Dermis microvascular lymphatic vessel endothelial cell (primary cell): ENCODE measurements at places on chromosomes 16 and 17. TPM values are rescaled to one million over a fixed set of nuclear protein-coding genes. Genes with fewer than 3 reads are reported as not detected.

GRCh38 chr17:50353600-50354195 lies 7.8 kb downstream of the XYLT2 start:
- no peak for DNase-seq

- no peak for DNase-seq
Measured at GRCh38 chr17:79702034-79702433, 28.7 kb upstream of the ENPP7 start.

DNA sequence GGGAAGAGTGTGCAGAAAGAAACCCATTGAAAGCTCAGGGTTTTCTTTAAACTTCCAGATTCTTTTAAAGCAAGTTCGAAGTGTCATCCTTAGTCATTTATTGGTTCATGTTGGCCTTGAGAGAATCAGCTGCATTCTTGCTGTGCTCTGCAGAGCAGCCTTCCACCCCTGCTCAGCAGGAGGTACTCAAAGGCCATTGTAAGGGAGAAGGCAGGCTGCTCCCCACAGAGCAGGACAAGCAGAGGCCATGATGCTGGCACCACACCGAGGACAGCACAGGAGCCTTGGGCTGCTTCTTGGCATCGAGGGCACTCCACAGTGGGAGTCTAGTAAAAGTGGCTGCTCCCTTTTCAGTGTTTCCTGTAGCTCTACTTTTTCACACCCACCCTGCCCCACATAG lies 29.6 kb downstream of the NMT1 start:
- DNase-seq: no peak

- no peak for DNase-seq
Measured at GRCh38 chr17:63335831-63336230, 110.3 kb downstream of the CYB561 start.

DNA sequence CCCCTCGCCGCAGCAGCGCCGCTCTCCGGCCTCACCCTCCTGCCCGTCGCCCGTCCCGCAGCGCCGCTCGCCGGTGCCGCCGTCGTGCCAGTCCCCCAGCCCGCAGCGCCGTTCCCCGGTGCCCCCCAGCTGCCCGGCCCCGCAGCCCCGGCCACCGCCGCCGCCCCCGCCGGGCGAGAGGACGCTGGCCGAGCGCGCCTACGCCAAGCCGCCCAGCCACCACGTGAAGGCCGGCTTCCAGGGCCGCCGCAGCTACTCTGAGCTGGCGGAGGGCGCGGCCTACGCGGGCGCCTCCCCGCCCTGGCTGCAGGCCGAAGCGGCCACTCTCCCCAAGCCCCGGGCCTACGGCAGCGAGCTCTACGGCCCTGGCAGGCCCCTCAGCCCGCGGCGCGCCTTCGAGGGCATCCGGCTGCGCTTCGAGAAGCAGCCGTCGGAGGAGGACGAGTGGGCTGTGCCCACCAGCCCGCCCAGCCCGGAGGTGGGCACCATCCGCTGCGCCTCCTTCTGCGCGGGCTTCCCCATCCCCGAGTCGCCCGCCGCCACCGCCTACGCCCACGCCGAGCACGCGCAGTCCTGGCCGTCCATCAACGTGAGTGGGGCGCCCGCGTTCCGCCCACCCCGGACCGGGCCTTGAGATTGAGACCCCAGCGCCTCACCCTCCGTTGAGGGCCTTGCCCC lies 15.0 kb downstream of the TBKBP1 start:
- DNase-seq: no peak

GRCh38 chr16:26220894-26221293 lies 529.1 kb downstream of the HS3ST4 start:
- no peak for DNase-seq

Gene ADORA2B
- 6.4 and 7.5 TPM in 2 replicates for total RNA-seq

Gene KIFC3
- 31.1 and 63.8 TPM in 2 replicates for total RNA-seq

DNA sequence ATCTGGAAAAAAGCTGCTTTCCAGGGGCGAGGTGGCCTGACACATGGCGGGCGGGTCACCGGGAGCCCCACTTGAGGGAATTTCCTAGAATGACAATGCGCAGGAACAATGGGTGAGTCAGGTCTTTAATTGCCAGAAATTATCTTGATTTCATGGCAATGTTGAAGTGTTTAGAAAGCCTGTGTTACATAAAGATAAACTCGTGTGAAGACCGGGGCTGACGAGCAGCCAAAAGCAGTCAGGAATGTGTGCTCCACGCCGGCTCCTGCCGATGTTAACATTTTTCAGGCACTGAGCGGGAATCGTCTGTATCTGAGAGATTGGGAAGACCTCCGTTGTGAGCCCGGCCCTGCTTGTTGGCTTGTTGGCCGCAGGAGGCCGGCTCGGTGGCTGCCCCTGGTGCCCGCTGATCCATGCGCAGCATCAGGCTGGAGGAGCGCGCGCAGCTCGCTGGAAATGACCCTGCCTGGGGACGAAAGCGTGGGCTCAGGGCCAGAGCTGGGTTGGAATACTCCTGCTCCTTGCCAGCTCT lies 353.1 kb downstream of the FOXL1 start:
- DNase-seq: peak; percentile 91

DNA sequence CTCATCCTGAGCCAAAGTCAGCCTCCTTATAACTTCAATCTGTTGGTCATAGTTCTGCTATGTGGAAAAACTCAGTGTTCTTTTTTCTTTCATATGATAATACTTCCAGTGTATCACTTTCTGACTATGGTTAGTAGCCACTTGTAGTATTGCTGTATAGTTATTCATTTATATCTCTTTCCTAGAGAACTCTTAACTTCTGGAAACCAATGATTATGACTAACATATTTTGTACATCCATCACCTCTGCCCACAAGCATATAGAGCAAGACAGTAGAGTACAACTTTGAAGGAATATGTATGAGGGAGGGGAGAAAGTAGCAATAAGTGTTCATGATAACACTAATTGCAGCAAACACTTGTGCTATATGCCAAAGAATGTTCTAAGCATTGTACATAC lies 38.6 kb downstream of the COX10 start:
- no peak for DNase-seq

GRCh38 chr17:76376318-76377133 lies 7.9 kb upstream of the SPHK1 start:
- peak; percentile 72 for DNase-seq

Gene GAS2L2
- under 0.01 TPM in 1 of 2 replicates, not detected in the other for total RNA-seq

DNA sequence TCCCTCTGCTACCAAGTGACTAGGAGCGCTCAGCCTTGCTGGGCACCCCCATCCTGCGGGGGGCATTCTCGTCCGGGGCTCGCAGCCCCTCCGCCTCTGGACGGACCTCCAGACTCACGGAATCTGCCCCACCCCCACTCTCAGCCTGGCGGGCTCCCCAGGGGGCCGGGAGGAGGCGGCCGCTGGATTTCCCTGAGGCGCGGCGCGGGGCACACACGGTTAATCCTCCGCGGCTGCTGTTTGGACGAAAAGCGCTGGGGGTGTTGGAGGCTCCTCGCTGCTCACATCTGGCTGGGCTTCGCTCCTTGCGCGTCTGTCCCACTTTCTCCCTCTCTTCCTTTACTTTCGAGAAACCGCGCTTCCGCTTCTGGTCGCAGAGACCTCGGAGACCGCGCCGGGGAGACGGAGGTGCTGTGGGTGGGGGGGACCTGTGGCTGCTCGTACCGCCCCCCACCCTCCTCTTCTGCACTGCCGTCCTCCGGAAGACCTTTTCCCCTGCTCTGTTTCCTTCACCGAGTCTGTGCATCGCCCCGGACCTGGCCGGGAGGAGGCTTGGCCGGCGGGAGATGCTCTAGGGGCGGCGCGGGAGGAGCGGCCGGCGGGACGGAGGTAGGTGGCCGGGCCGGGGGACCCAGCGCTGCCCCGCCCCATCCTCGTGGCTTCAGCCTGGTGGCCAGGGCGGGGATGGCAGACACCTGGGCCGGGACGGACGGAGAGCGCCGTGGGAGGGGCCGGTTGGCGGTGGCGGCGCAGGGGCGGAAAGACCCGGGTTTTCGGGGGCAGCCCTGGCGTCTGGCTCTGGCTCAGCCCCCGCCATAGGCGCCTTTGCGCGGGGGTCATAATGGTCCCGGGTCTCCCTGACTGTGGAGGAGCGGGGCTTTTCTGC lies at the start of gene C1QTNF1:
TSS of gene C1QTNF1 (plus strand) at position 284 of the 886 bp plus-strand sequence. CDS start 19,800 bp downstream, outside the sequence.
- DNase-seq: no peak

GRCh38 chr16:51592001-51592501 lies 441.0 kb upstream of the SALL1 start:
- peak; percentile 5 for DNase-seq

Gene NPW
- total RNA-seq: 0.25 and 1.3 TPM in 2 replicates

Gene MTMR4
- total RNA-seq: 30.7 and 35.0 TPM in 2 replicates

DNA sequence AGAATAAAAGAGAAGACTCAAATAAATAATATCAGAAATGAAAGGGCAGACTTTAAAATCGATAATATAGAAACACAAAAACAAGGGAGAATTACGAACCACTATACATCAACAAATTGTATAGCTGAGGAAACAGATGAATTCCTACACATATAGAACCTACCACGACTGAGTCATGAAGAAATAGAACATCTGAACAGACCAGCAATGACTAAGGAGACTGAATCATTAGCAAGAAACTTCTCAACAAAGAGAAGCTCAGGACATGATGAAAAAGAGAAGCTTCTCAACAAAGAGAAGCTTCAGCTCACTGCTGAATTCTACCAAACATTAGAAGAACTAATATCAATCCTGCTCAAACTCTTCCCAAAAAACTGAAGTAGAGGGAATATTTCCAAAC lies 255.9 kb downstream of the CEP112 start:
- no peak for DNase-seq

DNA sequence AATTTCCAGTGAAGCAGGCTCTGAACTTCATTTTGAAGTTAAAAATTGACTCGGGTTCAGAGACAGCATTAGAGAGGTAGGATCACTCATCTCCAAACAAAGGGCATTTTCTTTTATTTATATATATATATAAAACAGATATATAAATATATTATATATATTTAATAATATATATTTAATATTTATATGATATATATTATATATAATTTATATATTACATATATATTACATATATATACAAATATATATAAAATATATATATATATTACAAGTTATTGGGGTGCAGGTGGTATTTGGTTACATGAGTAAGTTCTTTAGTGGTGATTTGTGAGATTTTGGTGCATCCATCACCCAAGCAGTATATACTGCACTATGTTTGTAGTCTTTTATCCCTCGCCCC lies 320.8 kb downstream of the MAP2K6 start:
- no peak for DNase-seq

DNA sequence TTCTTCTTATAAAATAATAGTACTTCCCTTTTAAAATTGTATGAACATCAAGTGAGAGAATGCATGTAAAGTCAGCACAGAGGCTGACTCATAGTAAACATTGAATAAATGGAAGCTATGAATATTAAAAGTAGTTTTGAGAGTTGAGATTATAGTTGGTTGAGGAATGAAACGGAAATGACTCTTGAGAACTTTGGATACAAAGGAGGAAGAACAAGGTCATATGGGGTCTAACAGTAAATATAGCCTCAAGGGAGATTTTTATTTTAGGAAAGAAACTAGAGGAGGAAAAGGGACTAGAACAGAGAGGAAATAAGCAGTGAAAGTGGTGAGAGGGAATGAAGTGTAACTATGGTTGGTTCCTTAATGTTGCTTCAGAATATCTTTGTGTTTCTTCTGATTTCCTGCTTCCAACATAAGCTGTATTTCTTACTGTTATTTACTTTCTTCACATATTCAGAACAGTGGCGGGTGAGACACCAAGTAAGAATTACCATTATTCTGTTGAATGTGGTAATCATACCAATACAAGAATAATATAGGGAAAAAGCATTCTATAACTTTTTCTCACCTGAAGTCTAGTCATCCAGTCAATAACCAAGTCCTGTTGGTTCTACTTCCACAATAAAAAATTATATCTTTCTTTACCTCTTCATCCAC lies 165.1 kb downstream of the CHD9 start:
- peak; percentile 85 for DNase-seq

Gene ITGAD
- total RNA-seq: not detected in 2 replicates
